ENCODE measurements at places on chromosomes 7 and 10.
A peak's percentile ranks its signal among the peaks of the same experiment; 100 is the strongest.

GRCh38 chr7:10940704-10941355 lies 32.8 kb upstream of the PHF14 start:
- no peak overlapping the region for H3K4me3 ChIP-seq
- no peak overlapping the region for H3K27ac ChIP-seq
- H3K36me3 ChIP-seq: no peaks in the 10 kb centered on the region
- peak; percentile 20 for DNase-seq
- H3K4me1 ChIP-seq: peaks cover 10% of the 10 kb centered on the region

DNA sequence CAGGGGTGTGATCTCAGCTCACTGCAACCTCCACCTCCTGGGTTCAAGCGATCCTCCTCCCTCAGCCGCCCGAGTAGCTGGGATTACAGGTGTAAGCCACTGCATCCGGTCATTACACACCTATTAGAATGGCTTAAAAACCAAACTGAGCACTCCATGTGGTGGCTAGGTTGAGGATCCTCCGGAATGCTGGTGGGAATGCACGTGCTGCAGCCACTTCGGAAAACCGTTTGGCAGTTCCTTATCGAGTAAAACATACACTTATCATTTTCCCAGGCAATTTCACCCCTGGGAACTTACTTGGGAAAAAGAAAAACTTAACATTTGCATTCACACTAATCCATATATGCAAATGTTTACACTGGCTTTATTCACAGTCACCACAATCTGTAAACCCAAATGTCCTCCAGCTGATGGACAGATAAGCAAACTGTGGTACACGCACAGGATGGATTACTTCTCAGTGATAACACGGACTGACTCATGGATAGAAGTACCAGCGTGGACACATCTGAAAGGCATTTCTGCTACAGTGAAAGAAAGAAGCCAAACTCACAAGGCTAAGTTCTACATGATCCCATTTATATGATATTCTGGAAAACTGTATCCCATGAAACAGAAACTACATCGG lies 20.4 kb downstream of the RFC2 start:
- no peak for DNase-seq
- peaks cover 73% of the 10 kb centered on the region for H3K36me3 ChIP-seq
- no peak overlapping the region for H3K4me3 ChIP-seq
- H3K27ac ChIP-seq: no peak overlapping the region
- H3K27me3 ChIP-seq: no peaks in the 10 kb centered on the region

GRCh38 chr10:87519582-87519981 lies 14.9 kb downstream of the MINPP1 start:
- DNase-seq: no peak
- H3K36me3 ChIP-seq: peaks cover 64% of the 10 kb centered on the region
- no peaks in the 10 kb centered on the region for H3K4me1 ChIP-seq
- no peaks in the 10 kb centered on the region for H3K27me3 ChIP-seq

- H3K4me3 ChIP-seq: no peak overlapping the region
- H3K27ac ChIP-seq: no peak overlapping the region
- no peak for DNase-seq
- peaks cover 2% of the 10 kb centered on the region for H3K4me1 ChIP-seq
- H3K27me3 ChIP-seq: no peaks in the 10 kb centered on the region
Observed at GRCh38 chr10:86345859-86346798, 20.5 kb downstream of the GRID1 start.

GRCh38 chr10:90893190-90893589 lies 21.4 kb downstream of the RPP30 start:
- peaks cover 13% of the 10 kb centered on the region for H3K4me1 ChIP-seq
- no peak for DNase-seq
- no peaks in the 10 kb centered on the region for H3K27me3 ChIP-seq
- H3K27ac ChIP-seq: no peak overlapping the region

DNA sequence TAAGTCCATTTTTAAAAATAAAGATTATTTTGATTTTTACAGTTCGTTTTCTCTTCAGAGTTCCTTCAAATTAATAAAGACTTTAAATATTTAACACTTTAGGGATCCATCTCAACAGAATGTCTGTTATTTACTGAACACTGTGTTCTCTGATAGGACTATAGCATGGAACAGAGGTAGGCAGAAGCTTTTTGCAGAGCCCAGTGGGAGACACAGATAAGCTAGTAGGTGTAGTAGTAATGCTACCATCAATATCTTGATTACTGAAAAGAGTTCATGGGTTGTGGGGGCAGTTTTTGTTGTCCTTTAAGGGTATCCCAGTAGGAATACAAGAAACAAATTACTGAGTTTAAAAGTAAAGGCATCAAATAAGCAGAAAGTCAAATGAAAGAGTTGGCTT lies 140.5 kb downstream of the HBP1 start:
- peaks cover 3% of the 10 kb centered on the region for H3K4me1 ChIP-seq
- no peaks in the 10 kb centered on the region for H3K27me3 ChIP-seq
- peaks cover 3% of the 10 kb centered on the region for H3K36me3 ChIP-seq
- H3K4me3 ChIP-seq: no peak overlapping the region
- no peak for DNase-seq

- DNase-seq: no peak
- H3K4me1 ChIP-seq: no peaks in the 10 kb centered on the region
- no peak overlapping the region for H3K4me3 ChIP-seq
- H3K27me3 ChIP-seq: no peaks in the 10 kb centered on the region
- H3K27ac ChIP-seq: no peak overlapping the region
Observed at GRCh38 chr10:88230251-88230650, 352.9 kb downstream of the RNLS start.

DNA sequence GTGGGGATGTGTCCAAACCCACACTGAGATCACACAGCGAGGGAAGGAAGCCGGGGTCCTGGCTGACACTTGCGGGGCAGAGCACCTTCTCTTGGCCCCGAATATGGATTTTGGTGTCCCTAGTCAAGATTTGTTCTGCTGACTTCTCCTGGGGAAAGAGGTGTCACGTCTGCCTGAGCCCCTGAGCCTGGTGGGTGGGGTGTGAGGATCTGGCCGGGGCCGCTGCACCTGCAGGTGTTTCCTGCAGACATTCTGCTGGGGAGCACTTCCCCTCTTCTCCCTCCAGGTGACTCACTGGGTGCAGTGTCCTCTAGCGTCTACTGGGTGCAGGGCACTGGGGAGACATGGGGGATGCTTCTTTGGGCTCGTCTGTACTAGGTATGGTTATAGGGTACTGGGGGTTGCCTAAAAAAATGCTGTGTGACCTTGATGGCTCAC lies 99.2 kb downstream of the GRK5 start:
- peak; percentile 55 for DNase-seq
- no peaks in the 10 kb centered on the region for H3K36me3 ChIP-seq
- H3K4me3 ChIP-seq: peak overlapping the region; percentile 86
- peaks cover 92% of the 10 kb centered on the region for H3K4me1 ChIP-seq

DNA sequence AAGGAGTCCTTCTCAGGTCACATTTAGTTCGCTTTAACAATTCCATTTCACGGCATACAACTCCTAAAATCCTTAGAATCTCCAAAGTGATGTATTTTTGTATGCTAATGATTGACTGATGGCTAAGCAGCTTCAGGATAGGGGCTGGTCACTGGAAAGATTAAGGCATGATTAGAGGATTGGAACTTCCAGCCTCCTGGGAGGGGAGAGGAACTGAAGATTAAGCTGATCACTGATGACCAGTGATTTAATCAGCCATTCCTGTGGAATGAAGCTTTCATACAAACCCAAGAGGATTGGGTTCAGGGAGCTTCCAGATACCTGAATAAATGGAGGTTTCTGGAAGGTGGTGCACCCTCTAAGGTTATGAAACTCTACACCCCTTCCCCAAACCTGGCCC lies 123.9 kb upstream of the CDK13 start:
- H3K4me3 ChIP-seq: no peak overlapping the region
- no peak overlapping the region for H3K27ac ChIP-seq
- no peak for DNase-seq
- peaks cover 19% of the 10 kb centered on the region for H3K27me3 ChIP-seq

DNA sequence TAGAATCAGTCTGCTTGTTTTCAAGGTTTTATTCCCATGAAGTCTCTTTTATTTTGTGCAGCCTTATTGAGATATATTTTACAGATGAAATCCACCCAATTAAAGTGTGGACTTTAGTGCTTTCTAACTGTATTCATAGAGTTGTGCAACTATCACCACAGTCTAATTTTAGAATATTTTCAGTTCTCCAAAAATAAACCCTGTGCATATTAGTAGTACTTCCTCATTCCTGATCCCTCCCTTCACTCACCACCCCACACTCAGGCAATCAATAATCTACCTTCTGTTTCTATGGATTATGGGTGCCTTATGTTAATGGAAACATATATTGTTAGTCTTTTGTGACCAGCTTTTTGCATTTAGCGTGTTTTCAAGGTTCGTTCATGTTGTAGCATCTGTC lies 185.7 kb upstream of the TMEM72 start:
- H3K36me3 ChIP-seq: no peaks in the 10 kb centered on the region
- no peak overlapping the region for H3K27ac ChIP-seq
- no peak for DNase-seq
- no peak overlapping the region for H3K4me3 ChIP-seq
- H3K4me1 ChIP-seq: no peaks in the 10 kb centered on the region
- peaks cover 4% of the 10 kb centered on the region for H3K27me3 ChIP-seq
